Right ventricle myocardium superior (tissue), 1 donor: ENCODE measurements at places on chromosomes 11 and 22. TPM values are rescaled to one million over a fixed set of nuclear protein-coding genes. Genes with fewer than 3 reads are reported as not detected.

The VPREB1 gene
- not detected for total RNA-seq

The PRSS23 gene
- 4.1 TPM for total RNA-seq

The APOA4 gene
- total RNA-seq: not detected

The SLC22A8 gene
- not detected for total RNA-seq

- DNase-seq: no peak
Observed at GRCh38 chr22:47337161-47337621, 574.7 kb downstream of the TBC1D22A start.
